Neuronal stem cell (in vitro differentiated cells): ENCODE measurements at places on chromosomes 4 and X.
A peak's percentile ranks its signal among the peaks of the same experiment; 100 is the strongest.

DNA sequence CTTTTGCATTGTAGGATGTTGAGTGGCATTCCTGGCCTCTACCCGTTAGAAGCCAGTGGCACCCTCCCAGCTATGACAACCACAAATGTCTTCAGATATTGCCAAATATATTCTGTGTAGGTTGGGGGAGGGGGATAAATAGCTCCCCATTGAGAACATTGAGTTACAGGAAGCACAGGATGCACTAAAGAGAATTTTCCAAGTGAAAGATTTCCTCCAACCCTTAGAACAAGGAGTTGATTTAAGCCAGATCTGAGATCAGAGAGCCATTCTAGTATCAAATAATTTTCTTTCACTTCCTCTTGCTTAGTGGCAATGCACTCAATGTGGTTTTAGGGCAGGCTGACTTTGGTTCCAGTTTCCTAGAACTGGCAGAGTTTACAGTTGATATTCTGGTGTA, 436.6 kb downstream of the C4orf33 start:
- no peak for DNase-seq
- H3K4me3 ChIP-seq, result no peak overlapping the region
- H3K36me3 ChIP-seq, result no peaks in the 10 kb centered on the region
- H3K4me1 ChIP-seq, result no peaks in the 10 kb centered on the region
- no peaks in the 10 kb centered on the region for H3K27me3 ChIP-seq

- no peaks in the 10 kb centered on the region for H3K36me3 ChIP-seq
- peak overlapping the region; percentile 80 for H3K4me3 ChIP-seq
- H3K27me3 ChIP-seq, result peaks cover 51% of the 10 kb centered on the region
- H3K27ac ChIP-seq, result no peak overlapping the region
- DNase-seq, result peak; percentile 24
Observed at GRCh38 chr4:174521800-174522182, 497 bp downstream of the HPGD start.

- H3K27me3 ChIP-seq, result no peaks in the 10 kb centered on the region
- peaks cover 7% of the 10 kb centered on the region for H3K4me1 ChIP-seq
- DNase-seq, result no peak
Observed at GRCh38 chr4:54509057-54509456, 148.7 kb upstream of the KIT start.

- no peak overlapping the region for H3K27ac ChIP-seq
- no peak overlapping the region for H3K4me3 ChIP-seq
- H3K27me3 ChIP-seq, result no peaks in the 10 kb centered on the region
Observed at GRCh38 chrX:40090050-40090804, 7.5 kb downstream of the BCOR start.

DNA sequence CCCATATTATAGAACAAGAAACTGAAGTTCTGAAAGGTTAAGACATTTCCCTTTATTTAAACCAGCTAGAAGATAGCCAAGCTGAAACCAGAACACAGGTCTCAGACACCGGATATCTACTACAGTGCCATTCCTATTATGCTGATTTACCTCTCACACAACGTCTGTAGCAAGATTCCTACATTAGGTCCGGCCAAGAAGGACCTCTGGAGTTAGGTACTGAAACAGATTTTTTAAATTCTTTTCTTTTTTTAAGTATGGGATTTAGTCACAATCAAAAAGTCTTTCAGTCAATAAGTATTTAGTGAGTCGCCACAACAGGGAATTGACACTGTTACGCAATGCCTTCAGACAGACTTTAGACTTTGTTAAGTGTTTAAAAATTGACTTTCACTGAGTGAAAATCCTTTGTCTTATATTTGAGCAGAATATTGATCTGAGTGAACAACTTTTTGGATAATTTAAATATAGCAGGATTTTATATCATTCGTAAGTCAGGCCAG, 26.5 kb upstream of the SPANXN4 start:
- no peak for DNase-seq
- H3K4me3 ChIP-seq, result no peak overlapping the region
- no peaks in the 10 kb centered on the region for H3K36me3 ChIP-seq
- H3K27me3 ChIP-seq, result no peaks in the 10 kb centered on the region

GRCh38 chrX:119942831-119943184, 743 bp downstream of the NKAP start:
- H3K4me3 ChIP-seq, result peak overlapping the region; percentile 90
- no peak for DNase-seq
- H3K27me3 ChIP-seq, result no peaks in the 10 kb centered on the region
- no peaks in the 10 kb centered on the region for H3K36me3 ChIP-seq
- peak overlapping the region; percentile 71 for H3K27ac ChIP-seq
- no peaks in the 10 kb centered on the region for H3K4me1 ChIP-seq

DNA sequence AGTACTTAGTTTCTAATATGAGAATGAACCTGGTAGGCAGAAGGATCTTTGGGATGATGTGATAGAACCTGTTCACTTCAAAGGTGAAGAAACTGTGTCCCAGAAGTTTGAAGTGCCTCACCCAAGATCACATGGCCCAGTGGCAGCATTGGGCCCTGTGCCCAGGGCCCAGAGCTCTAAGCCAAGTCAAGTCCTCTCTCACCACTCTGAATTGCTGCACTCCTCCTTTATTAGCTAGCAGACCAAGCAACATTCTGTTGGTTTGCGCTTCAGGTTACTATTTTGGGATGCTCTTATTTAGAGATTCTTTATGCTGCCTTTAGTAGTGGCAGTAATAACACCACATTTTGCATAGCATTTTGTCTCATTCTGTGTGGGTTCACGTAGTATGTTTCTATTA, 82.7 kb downstream of the PARM1 start:
- DNase-seq, result no peak
- no peaks in the 10 kb centered on the region for H3K36me3 ChIP-seq
- H3K27me3 ChIP-seq, result no peaks in the 10 kb centered on the region
- no peak overlapping the region for H3K27ac ChIP-seq
- H3K4me3 ChIP-seq, result no peak overlapping the region
- H3K4me1 ChIP-seq, result no peaks in the 10 kb centered on the region

DNA sequence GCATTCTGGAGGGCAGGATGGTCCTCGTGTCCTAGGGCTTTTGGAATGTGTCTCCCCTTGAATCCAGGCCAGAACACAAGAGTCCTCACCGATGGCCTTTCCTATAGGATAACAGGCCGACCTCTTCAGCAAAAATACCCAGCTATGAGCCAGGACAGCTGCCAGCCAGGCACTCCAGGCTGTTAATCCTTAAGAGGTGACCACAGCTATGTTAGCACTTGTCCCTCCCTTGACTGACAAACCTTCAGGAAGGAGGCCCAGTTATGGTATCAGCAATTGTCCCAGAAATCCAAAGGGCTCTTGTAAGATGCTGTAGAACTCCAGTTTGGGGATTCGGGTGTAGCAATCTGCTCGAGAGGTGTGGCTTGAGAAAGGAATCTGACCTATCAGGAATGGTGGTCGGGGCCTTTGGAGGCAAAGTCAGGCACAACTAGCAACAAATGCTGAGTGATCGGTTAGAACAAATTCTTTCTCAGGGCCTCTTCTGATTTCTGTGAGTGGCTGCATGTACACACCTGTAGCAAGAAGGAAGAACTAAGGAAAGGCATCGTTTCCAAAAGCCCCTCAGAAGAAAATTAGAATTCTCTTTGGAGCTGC, 54.6 kb downstream of the PTCHD1 start:
- H3K27me3 ChIP-seq, result no peaks in the 10 kb centered on the region
- DNase-seq, result no peak
- H3K27ac ChIP-seq, result no peak overlapping the region
- no peaks in the 10 kb centered on the region for H3K4me1 ChIP-seq
